ENCODE measurements at places on chromosomes 7 and 10. TPM values are rescaled to one million over a fixed set of nuclear protein-coding genes. Genes with fewer than 3 reads are reported as not detected.

NRF1 gene
- 20.8 TPM for total RNA-seq

MOGAT3 gene
- total RNA-seq: not detected

MRLN gene
- total RNA-seq: not detected

EBLN1 gene
- not detected for total RNA-seq

ENKUR gene
- total RNA-seq: 1.4 TPM

AIFM2 gene
- total RNA-seq: 6.7 TPM

MMS19 gene
- total RNA-seq: 67.9 TPM

ARL5B gene
- total RNA-seq: 22.9 TPM

FFAR4 gene
- total RNA-seq: not detected

OR2F1 gene
- not detected for total RNA-seq

FRMPD2 gene
- 0.35 TPM for total RNA-seq

NSUN5 gene
- 20.1 TPM for total RNA-seq

NKX1-2 gene
- total RNA-seq: not detected

TUBB8 gene
- total RNA-seq: not detected

ANKRD61 gene
- total RNA-seq: not detected

NSUN6 gene
- 8.0 TPM for total RNA-seq

HERC4 gene
- total RNA-seq: 71.3 TPM

PRSS37 gene
- total RNA-seq: not detected

GNB2 gene
- total RNA-seq: 120 TPM

SFXN4 gene
- 13.1 TPM for total RNA-seq

PLPP4 gene
- total RNA-seq: 30.3 TPM

CRTAC1 gene
- total RNA-seq: 0.17 TPM

JAKMIP3 gene
- total RNA-seq: not detected

ITGB8 gene
- total RNA-seq: 399 TPM

MRPS17 gene
- total RNA-seq: 15.6 TPM

TFR2 gene
- total RNA-seq: 1.0 TPM

FKBP6 gene
- not detected for total RNA-seq

ITGA8 gene
- 0.05 TPM for total RNA-seq

TEX36 gene
- not detected for total RNA-seq

TUBAL3 gene
- total RNA-seq: 1.7 TPM

OR6B1 gene
- not detected for total RNA-seq

VAX1 gene
- total RNA-seq: not detected

AKR1D1 gene
- total RNA-seq: not detected

SRGN gene
- 53.7 TPM for total RNA-seq

AKR1B15 gene
- total RNA-seq: not detected

SORCS1 gene
- total RNA-seq: under 0.01 TPM

LRRC18 gene
- total RNA-seq: not detected

BTBD16 gene
- not detected for total RNA-seq

CHPF2 gene
- total RNA-seq: 49.1 TPM

DHX32 gene
- total RNA-seq: 68.1 TPM

POM121 gene
- total RNA-seq: 12.7 TPM

NMT2 gene
- total RNA-seq: 47.2 TPM

DKK1 gene
- 2.7 TPM for total RNA-seq

ITIH5 gene
- total RNA-seq: 11.1 TPM

HOXA5 gene
- total RNA-seq: 34.2 TPM

ZNF398 gene
- total RNA-seq: 7.5 TPM

TSPAN15 gene
- total RNA-seq: 56.6 TPM

ZNF804B gene
- not detected for total RNA-seq

CFAP70 gene
- total RNA-seq: 3.7 TPM

EPO gene
- total RNA-seq: not detected

LDB3 gene
- not detected for total RNA-seq

MEST gene
- 6.1 TPM for total RNA-seq

SSMEM1 gene
- total RNA-seq: not detected

C10orf67 gene
- total RNA-seq: 0.35 TPM

TMEM213 gene
- total RNA-seq: not detected

C10orf105 gene
- not detected for total RNA-seq

FAM25C gene
- not detected for total RNA-seq

OTUD1 gene
- 13.0 TPM for total RNA-seq
